T-helper 17 cell (primary cell): ENCODE measurements at places on chromosomes 3 and 15.

GRCh38 chr15:77846986-77847385 is 214.3 kb upstream of the LINGO1 start:
- no peak for DNase-seq

DNA sequence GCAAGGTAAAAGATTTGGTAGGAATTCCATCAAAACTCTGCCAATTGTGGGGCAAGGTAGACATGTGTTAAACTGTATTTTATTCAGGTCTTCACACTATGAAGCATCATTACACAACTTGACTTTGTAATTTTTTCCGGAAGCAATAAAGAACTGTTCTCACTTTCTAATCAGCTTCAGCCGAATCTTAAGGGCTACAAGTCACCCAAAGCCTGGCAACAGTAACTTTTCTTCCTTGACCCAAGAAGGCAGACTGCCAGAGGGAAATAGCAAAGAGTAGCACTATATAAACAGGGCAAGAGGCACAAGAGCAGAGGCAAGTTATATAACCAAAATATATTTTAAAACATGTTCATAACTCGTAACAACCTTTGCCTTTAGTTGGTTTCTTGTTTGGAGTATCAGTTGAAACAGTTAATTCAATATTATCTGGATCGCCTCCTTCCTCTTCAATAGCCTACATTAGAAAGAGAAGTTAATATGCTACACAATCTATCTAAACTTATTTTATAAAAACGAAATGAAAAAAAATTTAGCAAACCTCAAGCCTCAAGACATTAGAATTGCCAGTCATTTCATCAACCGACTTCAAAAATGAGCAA is 1.4 kb downstream of the SLTM start:
- DNase-seq: no peak

GRCh38 chr15:81567924-81568323 is 193.9 kb upstream of the TMC3 start:
- no peak for DNase-seq

GRCh38 chr3:52534281-52535183 is 875 bp upstream of the NT5DC2 start:
- DNase-seq: no peak

DNA sequence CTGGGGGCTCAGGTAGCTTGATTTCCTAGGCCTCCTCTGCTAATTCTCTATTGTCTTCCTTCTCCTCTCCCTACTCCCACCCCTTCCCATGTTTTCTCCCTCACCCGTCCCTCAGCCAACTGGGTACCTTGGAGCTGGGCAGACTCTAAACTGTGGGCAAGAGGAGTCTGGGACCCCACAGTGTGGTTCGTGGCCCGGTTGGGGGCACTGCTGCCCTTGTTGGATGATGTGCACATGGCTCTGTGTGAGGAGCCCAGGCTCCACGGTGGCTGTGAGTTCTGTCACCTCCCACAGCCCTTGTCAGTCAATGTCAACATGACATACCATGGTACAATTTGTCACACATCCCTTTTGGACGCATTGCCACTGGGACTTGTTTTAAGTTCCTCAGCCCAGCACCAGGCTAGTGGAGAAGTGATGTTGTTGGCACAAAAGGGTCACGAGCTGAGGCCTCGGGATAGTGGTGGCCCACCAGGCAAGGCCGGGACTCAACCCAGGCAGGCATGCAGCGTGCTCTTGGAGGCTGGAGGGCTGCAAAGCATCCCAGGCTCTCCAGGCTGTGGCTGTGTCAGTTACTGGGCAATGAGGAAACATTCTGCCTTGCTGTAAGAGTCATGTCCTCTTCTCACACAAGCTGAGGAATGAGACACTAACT is 142.3 kb downstream of the TLE3 start:
- DNase-seq: no peak

DNA sequence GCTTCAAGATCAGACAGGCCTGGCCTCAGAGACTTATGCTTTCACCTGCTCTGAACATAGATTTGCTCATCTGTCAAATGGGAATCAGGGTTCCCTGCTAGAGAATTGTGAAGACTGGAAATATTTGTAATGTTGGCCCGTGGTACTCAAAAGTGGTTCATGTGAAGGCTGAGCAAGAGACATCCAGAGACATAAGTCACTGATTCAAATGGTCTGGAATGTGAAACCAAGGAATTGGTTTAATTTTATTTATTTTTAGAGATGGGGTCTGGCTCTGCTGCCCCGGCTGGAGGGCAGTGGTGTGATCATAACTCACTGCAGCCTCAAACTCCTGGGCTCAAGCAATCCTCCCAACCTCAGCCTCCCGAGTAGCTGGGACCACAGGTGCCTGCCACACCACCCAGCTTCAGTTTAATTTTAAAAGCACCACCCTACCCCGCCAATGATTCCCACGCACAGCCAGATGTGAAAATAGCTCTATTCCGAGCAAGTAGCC is 60.1 kb downstream of the DAPK2 start:
- no peak for DNase-seq

DNA sequence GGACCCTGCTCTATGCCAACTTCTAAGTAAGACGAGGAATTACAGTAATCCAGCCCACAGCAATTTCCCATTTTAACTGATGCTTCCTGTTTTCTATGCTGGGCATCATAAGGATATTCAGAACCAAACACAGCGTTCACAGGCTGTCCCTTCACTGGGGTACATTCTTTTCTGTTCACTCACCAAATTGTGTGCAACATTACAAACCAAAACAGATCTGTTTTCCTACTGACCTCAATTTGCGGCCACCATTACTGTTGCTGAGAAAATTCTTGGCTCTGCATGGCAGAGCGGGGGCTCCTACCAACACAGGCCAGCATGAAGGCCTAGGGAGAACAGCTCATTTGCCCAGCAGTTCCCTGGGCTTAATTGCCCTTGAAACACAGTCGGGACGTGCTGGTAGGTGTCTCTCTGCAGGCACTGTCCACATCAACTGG is 76.5 kb downstream of the MYO1E start:
- no peak for DNase-seq

GRCh38 chr3:158166223-158166622 is 56.3 kb downstream of the RSRC1 start:
- DNase-seq: no peak

- DNase-seq: no peak
These were observed 170.9 kb downstream of the UNC13C start for GRCh38 chr15:54149115-54149531.

DNA sequence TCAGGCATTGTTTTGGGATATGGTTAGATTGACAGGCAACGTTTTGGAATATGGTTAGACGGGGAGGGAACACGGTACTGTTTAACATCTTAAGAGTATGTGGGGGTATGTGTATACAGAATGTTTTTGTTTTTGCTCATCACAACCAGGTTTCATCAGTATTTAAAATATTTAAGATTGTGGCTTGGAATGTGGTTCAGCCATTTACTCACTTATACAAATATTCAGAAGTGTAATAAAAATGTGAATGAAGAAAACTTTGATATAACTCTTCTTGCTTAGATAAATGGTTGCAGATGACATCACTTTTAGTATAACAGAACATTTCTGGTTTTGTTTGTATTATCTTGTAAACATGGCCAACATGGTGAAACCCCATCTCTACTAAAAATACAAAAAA is 3.9 kb upstream of the PAK2 start:
- no peak for DNase-seq

GRCh38 chr3:27354161-27354560 is 15.0 kb downstream of the NEK10 start:
- no peak for DNase-seq

GRCh38 chr3:23575697-23576096 is 230.1 kb upstream of the UBE2E1 start:
- DNase-seq: no peak
